ENCODE measurements at places on chromosomes 1 and 21.

DNA sequence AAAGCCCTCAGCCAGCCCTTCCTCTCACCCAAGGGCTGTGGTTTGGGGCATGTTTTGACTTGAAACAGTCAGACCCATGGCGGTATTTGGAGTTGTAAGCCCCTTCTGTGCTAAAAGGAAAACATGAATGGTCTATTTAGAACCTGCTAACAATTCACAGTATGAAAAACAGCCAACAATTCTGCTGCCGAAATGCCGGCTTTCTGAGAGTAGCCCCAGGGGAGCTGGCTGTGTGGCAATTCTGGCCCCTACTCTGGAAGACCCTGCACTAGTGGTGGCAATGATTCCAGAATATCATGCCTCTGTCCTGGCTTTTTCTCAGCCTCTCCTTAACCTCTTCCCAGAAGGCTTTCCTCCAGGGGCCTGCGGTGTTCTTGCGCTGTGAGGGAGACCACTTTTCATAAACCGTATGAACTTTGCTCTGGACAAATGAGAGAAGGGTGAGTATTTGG is 118.7 kb downstream of the EDEM3 start:
- no peak for DNase-seq

GRCh38 chr1:165330483-165330882 is 26.0 kb downstream of the LMX1A start:
- no peak for DNase-seq

- DNase-seq = no peak
Measured at GRCh38 chr1:109247401-109248365, 1.7 kb upstream of the CELSR2 start.

DNA sequence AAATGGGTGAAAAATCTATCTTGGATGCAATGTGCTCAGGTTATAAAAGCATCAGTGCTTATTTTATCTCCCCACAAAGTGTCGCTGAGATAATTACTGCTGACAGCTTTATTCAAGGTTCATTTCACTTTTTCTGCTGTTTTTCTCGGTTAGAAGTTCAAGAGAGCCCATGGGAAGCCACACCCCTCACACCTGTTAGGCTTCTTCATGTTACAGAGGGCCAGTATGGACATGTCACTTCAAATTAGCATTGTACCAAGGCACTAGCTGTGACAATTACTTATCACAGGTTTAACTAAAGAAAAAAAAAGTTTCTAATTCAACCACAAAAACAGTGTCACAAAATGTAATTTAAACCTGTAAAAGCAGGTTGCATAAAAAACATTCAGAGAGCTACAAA is 187.3 kb upstream of the DMRTA2 start:
- DNase-seq = no peak

GRCh38 chr21:44737706-44738354 is 26.5 kb upstream of the TSPEAR start:
- DNase-seq = no peak

DNA sequence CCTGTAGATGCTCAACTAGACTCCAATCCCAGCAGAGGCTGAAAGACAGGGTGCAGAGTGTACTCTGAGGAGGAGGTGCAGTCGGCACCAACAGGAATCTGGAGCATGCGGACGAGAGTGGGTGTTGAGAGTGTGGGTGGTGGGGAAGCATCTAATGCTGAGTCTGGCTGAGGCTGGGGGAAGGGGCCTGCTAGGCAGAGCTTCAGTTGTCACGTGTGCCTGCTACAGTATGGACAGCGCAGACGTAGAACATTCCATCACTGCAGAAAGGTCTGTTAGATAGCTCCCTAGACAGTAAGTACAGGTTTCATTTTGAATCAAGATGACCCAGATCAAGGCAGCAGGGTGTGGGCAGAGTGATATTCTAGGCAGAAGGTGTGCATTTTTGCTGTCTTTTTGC is 23.1 kb downstream of the SNAP47 start:
- no peak for DNase-seq

Measured in non-pigmented ciliary epithelial cell (primary cell).